ENCODE measurements at places on chromosomes 7 and 10.
A peak's percentile ranks its signal among the peaks of the same experiment; 100 is the strongest.

DNA sequence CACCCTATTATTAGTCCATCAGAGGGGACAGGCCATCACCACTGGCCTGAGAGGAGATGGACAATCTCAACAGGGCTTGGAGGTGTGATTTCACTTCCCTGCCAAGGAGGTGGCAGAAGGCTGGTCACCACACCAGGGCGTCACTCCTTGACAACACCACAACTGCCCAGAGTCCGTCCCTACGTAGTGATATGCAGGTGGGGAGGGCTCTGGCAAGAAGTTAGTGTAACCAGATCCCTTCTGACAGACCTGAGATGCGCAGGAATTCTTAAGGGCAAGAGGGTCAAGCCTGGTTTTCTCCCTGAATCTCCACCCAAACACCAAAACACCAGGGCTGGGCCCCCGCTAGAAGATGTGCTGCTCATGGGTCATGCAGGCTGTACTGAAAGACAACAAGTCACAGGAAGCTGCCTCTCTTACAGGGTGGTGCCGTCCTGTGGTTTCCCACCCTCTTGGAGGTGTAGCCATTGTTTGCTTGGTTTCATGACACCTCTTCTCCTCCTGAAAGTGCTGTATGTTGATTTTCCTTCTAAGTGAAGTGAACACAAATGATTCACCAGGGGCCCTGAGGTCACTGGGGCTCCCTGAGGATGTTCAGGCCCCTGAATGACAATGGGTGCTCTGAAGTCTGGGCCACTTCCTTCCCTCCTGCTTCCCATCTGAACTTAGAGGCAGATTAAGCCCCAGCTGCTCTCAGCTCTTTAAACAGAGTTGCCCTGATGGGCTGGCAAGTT is 27.1 kb downstream of the ATXN7L1 start:
- DNase-seq, result peak; percentile 16

DNA sequence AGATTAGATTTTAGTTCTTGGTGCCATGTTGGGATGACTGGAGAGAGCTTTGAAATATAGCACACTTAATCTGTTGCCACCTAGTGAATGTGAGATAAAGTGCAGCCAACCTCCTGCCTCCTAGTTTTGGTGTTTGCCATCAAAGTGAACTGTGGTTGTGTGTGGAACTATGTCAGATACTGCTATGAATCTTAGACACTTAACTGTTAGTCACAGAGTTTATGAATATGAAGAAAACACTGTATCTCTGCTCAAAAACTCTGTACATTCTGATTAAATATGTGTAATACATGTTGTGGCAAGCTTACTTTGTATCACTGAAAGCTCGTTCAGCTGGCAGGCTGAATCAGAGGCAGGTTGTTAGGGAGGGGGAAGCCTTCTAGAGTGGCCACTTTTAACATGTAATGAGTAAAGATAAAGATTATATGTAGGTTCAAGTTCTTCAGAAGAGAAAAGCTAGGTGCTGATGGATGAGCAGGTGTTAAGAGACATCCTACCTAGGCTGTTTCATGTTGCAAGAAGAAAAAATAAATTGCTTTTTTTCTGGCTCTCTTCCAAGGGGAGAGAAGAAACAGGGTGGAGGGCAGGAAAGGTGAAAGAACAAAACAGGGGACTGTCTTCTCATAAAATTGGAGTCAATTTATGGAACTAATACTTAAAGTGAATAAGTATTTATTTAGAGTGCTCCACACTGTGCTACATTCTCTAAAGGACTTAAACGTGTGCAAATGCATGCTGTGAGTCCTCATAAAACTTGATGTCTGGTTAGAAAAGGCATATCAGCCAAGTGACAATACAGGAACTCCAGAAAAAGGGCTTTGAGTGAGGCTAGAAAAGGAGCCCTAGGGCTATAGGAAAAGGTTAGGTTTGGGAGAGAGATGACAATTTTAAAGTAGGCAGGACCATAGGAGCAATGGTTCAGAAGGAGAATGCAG is 14.1 kb upstream of the LAMB1 start:
- peak; percentile 81 for DNase-seq

DNA sequence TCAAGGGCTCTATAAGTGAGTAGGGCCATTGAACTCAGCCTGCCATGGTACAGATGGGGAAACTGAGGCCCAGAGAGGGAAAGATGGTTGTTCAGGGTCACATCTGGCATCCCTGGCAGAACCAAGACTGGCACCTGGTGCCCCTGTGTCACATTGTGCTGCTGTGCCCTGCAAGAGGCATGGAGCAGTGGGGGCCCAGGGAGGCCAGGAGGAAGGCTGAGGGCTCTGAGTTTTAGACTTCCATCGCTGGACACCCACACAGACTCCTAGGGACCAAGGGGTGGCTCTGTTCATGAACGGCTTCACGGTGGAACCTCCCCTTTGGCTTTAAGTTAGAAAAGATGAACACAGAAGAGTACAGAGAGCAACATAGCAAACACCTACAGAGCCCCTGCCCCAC is 66.7 kb upstream of the AQP1 start:
- DNase-seq, result no peak

DNA sequence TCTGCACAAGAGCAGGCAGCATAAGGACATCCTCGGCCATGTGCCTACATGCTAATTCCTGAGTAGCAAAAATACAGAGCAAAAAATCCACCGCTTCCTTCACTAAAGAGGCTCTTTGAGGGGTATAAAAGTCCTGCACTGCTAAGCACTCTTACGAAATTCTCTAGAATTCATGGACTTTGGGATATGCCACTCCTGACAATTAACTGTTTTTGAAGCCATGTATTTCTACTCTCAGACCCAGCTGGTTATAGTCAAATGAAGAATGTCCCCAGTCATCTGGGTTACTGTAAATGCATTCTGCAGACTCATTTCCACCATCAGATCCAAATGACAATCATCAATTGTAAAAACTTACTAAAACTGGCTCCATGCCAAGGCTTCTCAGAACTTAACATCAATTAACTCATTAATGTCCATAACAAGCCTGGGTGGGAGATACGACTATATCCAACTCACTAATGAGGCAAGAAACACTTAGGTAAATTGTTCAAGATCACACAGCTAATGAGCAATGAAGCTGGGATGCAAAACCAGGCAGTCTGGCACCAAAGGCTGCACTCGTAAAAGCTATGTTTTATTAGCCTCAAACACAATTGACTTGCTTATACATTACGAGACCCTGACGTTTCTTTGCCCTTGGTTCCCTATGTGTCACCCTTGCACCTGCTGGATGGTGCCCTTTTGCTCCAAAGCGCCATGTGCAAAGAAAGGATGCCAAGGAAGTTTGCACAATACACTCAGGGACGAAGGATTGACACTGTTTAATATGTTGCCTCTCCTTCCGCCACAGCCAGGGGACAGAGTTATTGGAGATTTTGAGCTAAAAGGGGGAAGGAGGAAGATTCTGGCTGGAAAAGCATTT is 250.4 kb downstream of the ELMO1 start:
- no peak for DNase-seq

GRCh38 chr10:68125772-68126171 is 16.5 kb downstream of the MYPN start:
- DNase-seq, result no peak
